ENCODE measurements at places on chromosomes 2 and 18.

- DNase-seq = no peak
These were observed 175.8 kb upstream of the ZSWIM2 start for GRCh38 chr2:187024739-187025138.

GRCh38 chr2:188450732-188451483 is 159.2 kb downstream of the GULP1 start:
- DNase-seq = no peak

DNA sequence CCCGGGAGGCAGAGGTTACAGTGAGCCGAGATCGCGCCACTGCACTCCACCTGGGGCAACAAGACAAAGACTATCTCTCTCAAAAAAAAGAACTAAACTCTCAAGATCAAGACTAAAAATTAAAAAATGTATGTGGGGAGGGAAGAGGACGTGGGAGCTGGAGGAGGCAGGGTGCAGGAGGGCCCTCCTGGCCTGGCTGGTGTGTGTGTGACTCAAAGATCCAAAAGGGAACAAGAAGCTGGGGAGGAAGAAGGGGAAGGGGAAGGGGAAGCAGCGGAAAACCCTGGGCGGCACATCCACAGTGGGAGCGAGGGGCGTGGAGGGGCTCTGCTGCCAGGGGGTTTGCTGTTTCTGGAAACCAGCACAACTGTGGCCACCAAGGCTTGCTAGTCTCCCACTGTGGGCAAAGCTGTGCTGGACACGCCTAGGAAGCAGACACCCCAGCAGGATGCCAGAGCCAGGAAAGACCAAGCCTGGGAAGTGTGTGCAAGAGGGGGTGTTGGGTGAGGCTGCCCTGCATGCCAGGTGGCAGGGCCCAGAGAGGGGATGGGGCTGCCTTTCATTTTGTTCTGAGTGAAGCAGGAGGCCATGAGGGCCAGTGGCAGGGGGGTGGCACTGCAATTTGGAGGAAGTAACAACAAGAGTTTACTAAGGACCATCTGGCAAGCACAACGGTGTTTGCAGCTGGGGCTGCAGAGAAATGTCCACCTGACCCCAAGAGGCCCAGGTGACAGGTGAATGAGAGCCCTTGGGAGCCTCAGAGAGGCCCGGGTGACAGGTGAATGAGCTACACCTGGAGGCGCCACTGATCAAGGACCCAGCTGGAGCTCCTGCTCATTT is 44.5 kb downstream of the ANO7 start:
- no peak for DNase-seq

DNA sequence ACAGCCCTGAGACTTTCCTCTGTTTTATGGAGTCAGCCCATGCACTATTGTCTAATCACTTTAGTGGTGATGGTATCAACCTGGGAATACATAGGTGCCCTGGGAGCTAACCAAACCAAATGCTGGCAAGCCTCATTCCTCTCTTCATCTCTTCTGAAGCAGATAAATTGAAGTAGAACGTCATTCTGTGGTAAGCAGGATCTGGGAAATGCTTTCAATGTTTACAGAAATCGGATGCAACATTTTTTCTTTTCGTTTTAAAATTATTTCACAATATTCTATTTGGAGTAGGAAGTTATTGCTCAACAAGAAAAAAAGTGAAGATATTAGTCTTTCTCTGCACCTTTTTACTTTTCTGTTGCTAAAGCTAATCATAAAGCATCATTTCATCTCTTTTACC is 114.2 kb downstream of the RBMS1 start:
- no peak for DNase-seq

- no peak for DNase-seq
These were observed 171.4 kb upstream of the EPAS1 start for GRCh38 chr2:46125798-46126197.

DNA sequence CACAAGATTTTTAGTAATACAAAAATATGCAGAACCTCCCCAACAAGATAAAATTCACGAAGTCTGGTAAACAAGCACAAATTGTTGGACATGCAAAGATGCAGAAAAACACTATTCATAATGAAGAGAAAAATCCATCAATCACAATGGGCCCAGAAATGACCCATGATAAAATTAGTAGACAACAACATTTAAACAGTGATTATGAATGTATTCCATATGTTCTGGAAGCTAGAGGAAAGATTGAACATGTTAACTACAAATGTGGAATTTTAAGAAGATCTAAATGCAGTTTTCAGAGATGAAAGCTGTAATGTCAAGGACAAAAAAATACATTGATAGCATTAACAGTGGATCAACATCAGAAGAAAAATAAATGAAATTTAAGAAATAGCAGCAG is 243.3 kb upstream of the LINC00305 start:
- no peak for DNase-seq

- no peak for DNase-seq
These were observed 121.2 kb upstream of the TANK start for GRCh38 chr2:161039071-161039470.

DNA sequence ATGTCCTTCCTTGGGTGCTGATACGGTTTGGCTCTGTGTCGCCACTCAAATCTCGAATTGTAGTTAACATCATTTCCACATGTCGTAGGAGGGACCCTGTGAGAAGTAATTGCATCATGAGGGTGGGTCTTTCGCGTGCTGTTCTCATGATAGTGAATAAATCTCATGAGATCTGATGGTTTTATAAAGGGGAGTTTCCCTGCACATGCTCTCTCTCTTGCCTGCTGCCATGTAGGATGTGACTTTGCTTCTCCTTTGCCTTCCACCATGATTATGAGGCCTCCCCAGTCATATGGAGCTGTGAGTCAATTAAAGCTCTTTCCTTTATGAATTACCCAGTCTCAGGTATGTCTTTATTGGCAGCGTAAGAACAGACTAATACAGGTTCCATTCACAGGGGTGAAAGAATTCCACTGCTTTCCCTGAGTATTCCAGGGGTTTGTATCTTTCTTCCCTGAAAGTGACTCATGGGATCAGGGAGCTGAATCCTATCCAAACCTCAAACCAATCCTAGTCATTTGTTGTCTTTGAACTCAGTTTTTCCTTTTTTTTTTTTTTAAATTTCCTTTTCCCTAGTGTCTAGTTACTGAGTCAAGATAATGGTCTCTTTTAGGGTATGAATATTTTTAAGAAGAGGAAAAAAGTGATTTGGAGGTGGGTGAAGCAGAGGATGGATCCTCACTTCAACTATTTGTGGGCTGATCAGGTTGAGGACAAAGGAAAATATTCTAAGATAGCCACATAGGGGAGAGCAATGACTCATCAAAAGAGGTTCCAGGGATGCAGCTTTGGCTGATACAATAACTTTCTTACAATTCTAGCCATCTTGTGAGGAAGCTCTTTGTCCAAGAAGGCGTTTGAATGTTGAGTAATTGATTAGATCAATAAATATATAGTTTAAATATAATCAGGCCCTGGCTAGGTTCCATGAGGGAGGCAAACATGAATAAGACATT is 19.5 kb upstream of the KCNE4 start:
- no peak for DNase-seq

DNA sequence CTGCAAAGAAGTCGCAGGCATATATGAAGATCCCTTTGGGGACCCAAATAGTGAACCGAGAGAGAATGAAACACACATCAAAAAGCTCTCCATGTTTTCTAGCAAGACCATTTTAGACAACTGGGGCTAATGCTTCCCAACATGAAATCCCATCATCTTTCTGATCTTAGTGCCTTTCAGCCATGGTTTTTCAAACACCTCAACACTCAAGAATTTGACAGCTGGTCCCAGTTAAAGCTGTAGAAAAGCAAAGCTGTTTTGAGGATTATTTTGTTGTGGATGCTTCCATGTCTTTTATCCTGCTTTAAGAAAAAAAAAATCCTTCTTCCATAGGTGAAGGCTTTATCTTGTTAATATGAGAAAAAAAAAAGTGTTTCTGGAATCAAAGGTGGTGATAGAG is 259.1 kb downstream of the STK39 start:
- no peak for DNase-seq

DNA sequence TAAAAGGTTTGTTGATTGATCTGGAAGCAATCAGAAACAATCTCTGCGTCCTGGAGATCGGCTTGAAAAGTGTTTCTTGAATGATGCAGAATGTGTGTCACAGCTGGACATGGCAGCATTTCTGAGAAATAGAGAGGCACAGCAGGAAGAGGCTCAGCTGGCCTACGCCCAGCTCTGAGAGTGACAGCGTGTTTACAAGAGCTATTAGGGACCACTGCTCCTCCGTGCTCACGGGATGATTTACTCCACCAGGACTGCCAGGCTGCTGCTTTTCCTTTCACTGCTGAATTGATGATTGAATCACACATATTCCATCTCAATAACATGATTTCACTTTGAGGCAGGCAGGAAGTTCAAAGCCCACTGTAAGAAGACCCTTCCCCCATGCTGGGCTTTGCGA is 62.8 kb downstream of the GALNT14 start:
- no peak for DNase-seq

DNA sequence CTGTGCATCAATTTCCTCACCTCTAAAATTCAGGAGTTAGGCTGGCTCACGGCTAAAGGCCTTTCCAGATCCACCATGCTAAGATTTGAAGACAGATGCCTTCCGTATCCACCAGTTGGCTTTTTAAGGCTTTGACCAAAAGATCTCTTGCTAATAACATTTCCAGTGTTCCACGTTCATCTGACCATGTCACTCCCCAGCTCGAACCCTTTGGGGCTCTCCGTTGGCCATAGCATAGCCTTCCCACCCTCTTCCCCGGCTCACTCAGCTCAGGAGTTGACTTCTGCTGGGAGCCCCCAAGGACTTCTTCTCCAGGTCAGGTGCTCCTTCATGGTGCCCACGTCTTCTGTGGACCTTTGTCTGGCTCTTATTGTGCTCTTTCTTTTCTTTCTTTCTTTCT is 53.3 kb downstream of the MYCN start:
- no peak for DNase-seq

- DNase-seq = no peak
These were observed 79.3 kb upstream of the ARL5A start for GRCh38 chr2:151907286-151908203.

GRCh38 chr2:85737961-85738360 is 15.8 kb upstream of the ATOH8 start:
- no peak for DNase-seq

- no peak for DNase-seq
These were observed 38.2 kb downstream of the NRP2 start for GRCh38 chr2:205720451-205720902.

DNA sequence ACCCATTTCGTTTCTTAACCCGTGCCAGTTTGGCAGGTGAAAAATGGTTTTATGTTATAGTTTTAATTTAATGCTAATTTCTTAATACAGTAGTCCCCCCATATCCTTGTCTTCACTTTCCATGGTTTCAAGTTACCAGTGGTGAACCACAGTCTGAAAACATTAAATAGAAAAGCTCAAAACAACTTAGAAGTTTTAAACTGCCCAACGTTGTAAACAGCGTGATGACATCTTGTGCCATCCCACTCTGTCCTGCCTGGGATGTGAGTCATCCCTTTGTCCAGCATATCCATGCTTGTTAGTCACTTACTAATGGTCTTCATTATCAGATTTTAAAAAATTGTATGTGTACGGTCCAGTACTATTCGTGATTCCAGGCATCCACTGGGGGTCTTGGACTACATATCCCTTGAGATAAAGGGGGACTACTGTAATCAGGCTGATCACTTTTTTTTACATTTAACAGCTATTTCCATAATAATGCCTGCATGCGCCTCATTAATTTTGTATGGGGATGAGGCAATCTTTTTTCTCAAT is 31.9 kb downstream of the SLC66A3 start:
- DNase-seq = no peak
